ENCODE measurements at places on chromosomes 5 and 9. TPM values are rescaled to one million over a fixed set of nuclear protein-coding genes. Genes with fewer than 3 reads are reported as not detected.

DNA sequence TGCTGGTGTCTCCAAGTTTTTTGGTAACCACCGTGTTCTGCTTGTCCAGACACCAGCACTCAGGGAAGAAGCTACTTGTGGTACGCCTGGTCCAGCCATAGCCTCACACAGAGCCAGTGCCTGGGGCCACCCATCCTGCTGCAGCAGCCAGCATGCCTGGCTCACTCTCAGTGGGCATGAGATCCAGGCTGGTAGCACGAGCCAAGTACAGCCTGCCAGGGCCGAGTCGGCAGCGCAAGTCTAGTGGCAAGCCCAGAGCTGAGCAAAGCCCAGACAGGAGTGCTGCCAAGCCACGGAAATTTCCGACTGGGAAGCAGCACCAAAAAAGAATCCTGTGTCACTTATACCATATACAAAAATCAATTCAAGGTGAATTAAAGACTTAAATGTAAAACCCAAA, 36.3 kb upstream of the FBXL17 start:
- no peak for DNase-seq

GRCh38 chr9:130193531-130194377, 21.6 kb downstream of the NCS1 start:
- peak; percentile 44 for DNase-seq

DNA sequence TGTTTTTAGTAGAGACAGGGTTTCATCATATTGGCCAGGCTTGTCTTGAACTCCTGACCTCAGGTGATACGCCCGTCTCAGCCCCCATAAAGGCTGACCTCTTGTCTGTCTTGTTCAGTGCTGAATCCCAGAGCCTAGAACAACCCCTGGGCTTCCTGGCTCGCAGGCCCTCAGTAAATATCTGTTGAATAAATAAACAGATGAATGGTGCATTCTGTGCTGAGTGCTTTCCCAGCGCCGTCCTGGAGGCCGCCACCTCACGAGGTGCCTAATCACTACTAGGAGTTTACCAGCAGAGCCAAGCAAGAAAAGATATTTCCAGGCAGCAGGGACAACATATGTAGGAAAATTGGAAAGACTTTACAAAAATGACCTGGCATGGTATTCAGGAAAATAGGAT, 88.5 kb downstream of the SNX24 start:
- no peak for DNase-seq

GRCh38 chr5:115553082-115553481, 8.5 kb upstream of the FEM1C start:
- no peak for DNase-seq

The PCDHA6 gene
- 0.48 TPM for polyA plus RNA-seq

The SCGB3A2 gene
- polyA plus RNA-seq: not detected

The MARCOL gene
- not detected for polyA plus RNA-seq
